ENCODE measurements at places on chromosomes 6 and 20. TPM values are rescaled to one million over a fixed set of nuclear protein-coding genes. Genes with fewer than 3 reads are reported as not detected.

GRCh38 chr20:53757472-53757913 lies 163.9 kb upstream of the ZNF217 start:
- H3K4me1 ChIP-seq, result peaks cover 5% of the 10 kb centered on the region
- no peaks in the 10 kb centered on the region for H3K27me3 ChIP-seq
- no peak overlapping the region for H3K4me3 ChIP-seq

DNA sequence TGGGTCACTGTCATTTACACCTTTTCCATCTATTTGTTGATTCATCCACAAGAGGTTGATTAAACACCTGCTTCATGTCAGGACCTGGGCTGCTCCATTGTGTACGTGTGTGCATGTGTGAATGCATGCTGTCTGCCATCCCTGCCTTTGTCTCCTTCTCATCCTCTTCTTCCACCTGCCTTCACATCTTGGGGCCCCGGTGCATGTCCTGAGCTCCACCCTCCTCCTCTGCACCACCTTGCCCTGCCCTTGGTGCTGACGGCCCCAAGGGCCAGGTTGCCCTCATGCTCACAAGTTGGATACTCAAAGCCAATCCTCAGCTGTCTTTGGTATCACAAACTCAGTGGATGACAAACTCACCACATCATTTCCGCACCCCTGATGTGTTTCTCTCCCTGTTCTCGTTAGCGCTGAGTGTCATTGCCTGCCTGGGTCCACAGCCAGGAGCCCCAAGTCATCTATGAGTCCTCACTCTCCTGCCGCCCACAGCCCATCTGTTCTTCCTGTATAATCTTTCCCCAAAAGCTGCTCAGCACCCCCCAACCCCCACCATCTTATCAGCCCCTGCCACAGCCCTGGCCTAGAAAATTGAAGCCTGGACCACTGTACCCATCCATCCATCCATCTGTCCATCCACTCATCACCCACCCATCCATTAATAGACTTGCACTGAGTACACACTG lies 85.0 kb downstream of the SRC start:
- H3K4me1 ChIP-seq, result peaks cover 3% of the 10 kb centered on the region
- H3K36me3 ChIP-seq, result no peaks in the 10 kb centered on the region
- H3K27ac ChIP-seq, result no peak overlapping the region
- no peak for DNase-seq

- H3K27ac ChIP-seq, result no peak overlapping the region
- no peak overlapping the region for H3K4me3 ChIP-seq
- H3K36me3 ChIP-seq, result peaks cover 6% of the 10 kb centered on the region
- no peak for DNase-seq
- no peaks in the 10 kb centered on the region for H3K4me1 ChIP-seq
Observed at GRCh38 chr20:23404196-23404595, 17.1 kb downstream of the NAPB start.

GRCh38 chr20:29299811-29300578 lies 1957.5 kb upstream of the DEFB115 start:
- no peak overlapping the region for H3K4me3 ChIP-seq
- no peaks in the 10 kb centered on the region for H3K27me3 ChIP-seq
- H3K4me1 ChIP-seq, result no peaks in the 10 kb centered on the region
- H3K27ac ChIP-seq, result no peak overlapping the region
- no peaks in the 10 kb centered on the region for H3K36me3 ChIP-seq

DNA sequence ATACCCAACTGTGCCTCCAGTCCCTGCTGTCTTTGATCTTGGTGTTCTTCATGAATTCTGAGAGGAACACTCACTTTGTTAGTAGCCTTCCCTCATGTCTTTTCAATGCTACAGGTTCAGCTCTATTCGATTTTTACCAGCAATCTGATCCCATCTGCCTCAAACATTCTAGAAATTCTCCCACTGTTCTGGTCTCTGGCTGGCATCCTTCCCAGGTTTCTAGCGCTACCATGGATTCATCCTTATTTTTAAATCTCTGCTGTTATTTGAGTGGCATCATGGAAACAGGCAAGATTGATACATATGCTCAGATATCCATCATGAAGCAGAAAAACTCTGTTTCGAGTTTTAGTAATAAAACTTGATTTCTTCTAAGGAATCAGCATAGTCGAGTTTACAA lies 94.8 kb downstream of the GRM1 start:
- DNase-seq, result no peak
- H3K27ac ChIP-seq, result no peak overlapping the region
- no peaks in the 10 kb centered on the region for H3K27me3 ChIP-seq
- no peaks in the 10 kb centered on the region for H3K4me1 ChIP-seq
- no peak overlapping the region for H3K4me3 ChIP-seq
- H3K36me3 ChIP-seq, result no peaks in the 10 kb centered on the region

DNA sequence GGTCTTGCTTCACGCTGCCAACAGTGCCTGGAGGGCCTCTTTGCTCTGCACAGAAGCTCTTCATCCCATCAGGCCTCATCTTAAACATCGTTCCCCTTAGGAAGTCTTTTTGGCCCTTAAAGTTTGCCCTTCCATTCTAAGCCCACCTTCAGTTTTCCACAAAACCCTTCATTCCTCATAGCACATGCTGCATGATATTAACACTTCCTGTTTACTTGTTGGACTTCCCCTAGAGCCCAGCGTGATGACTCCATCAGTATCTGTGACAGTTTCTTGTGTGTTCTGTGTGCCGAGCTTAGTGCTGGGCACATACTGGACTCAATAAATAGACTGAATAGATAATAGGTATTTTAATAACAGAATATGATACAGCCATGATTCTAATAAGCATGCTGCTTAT lies 2.2 kb downstream of the NT5DC1 start:
- H3K27ac ChIP-seq, result no peak overlapping the region
- H3K4me1 ChIP-seq, result no peaks in the 10 kb centered on the region
- H3K4me3 ChIP-seq, result no peak overlapping the region
- no peaks in the 10 kb centered on the region for H3K36me3 ChIP-seq
- no peak for DNase-seq

DNA sequence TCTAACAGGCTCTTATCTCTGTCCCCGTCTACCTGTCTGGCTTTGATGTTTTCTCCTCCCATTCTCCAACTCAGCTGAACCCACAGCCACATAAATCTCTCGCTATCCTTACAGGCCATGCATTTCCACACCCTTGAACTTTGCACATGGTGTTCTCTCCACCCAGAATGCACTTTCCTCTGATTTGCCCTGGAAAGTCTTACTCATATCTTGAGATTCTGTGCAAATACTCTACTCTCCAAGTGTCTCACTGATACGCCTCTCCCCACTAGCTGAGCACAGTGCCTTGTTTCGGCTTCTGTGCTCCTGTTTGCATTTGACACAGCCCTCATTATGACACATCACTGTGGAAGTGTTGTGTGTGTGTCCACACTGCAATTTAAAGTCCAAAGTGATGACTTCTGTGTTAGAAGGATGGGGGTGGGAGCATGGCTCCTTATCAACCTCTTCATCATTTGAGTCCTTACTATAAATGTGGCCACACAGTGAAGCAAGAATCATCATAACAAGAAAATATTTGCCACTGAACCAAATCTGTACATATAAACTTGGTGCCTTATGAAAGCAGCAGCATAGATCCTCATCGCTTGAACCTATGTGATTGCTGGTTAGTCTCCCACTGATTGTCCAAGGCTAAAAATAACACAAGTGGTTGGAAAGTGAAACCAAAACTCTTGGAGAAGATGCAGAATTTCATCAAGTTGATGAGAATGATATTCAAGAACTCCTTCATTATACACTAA lies 5.5 kb upstream of the PRELID3B start:
- H3K27ac ChIP-seq, result no peak overlapping the region
- H3K4me1 ChIP-seq, result peaks cover 3% of the 10 kb centered on the region
- H3K27me3 ChIP-seq, result no peaks in the 10 kb centered on the region

GRCh38 chr20:48007351-48007750 lies 222.1 kb upstream of the SULF2 start:
- H3K4me1 ChIP-seq, result no peaks in the 10 kb centered on the region
- DNase-seq, result no peak
- no peak overlapping the region for H3K4me3 ChIP-seq
- no peak overlapping the region for H3K27ac ChIP-seq
- H3K36me3 ChIP-seq, result no peaks in the 10 kb centered on the region

Gene PPIL1
- total RNA-seq, result 39.2 TPM

Gene PHACTR3
- total RNA-seq, result 23.5 TPM
